ENCODE measurements at places on chromosomes 3 and 15.

- DNase-seq = no peak
These were observed 108.0 kb downstream of the SERPINI1 start for GRCh38 chr3:167843481-167843880.

DNA sequence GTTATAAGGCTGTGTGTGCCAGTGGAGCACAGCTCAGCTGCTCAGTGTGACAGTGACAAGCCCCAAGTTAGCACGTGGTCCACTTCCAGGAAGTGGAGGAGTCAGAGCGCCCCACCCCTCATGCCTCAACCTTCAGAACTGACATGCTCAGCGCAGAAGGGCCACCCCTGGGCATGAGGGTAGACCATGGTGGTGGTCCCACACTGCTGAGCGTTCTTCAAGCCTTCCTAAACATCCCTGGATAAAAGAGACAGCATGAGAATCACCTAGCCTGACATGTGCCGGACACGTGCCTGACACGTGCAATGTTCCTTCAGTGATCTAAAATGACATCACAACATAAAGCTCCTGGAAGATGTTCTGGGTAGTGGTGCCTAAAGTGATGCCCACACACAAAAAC lies 16.8 kb downstream of the ATP10A start:
- DNase-seq = no peak

DNA sequence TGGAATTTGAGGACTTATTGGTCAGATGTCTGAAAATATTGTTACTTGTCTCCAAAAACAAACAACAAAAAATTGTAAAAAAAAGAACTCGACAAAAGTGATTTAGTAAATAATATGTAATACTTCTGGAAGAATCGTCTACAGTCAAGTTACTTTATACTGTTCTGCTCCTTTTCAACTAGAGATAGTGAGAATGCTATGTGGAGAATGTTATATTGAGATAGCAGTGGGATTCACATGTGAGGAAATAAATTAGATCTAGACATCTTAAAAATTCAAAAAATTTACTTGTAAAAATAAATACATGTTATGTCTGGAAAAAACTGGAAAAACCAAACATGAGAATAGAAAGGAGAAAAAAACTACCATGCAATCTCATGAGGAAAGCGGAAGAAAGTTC lies 64.9 kb downstream of the SGO1 start:
- DNase-seq = no peak

DNA sequence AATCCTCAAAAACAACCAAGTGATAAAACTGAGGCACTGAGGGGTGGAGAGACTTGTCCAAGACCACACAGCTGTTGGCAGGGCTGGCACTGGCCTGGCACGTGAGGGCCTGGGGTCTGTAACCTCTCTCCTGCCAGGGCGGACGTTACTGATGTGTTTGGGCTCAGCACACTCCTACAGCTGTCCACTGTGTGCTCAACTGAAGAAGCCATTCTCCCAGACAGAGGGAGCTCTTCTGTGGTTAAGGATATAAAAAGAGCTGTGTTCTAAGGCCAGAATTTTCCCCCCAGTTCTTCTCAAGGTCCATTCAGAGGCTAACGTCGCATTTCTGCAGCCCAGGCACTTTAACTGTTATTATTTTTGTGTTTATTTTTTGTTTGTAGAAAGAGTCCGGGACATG lies 429.0 kb upstream of the ATP11B start:
- DNase-seq = no peak

GRCh38 chr15:51186891-51187290 lies 92.2 kb upstream of the TNFAIP8L3 start:
- no peak for DNase-seq

GRCh38 chr3:114380233-114380651 lies 86.4 kb downstream of the TIGIT start:
- no peak for DNase-seq

GRCh38 chr3:39705351-39705900 lies 104.0 kb upstream of the MYRIP start:
- no peak for DNase-seq

DNA sequence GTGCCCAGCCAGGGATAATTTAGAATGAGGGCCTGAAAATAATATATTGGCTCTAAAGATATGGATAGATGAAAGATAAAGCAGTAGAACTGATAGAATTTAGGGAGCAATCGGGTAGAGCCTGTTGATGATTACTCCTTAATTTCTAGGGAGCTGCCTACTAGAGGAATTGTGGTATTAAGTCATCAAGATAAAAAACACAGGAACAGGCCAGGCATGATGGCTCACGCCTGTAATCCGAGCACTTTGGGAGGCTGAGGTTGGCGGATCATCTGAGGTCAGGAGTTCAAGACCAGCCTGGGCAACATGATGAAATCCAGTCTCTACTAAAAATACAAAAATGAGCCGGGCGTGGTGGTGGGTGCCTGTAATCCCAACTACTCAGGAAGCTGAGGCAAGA lies 130.4 kb downstream of the PCCB start:
- no peak for DNase-seq

DNA sequence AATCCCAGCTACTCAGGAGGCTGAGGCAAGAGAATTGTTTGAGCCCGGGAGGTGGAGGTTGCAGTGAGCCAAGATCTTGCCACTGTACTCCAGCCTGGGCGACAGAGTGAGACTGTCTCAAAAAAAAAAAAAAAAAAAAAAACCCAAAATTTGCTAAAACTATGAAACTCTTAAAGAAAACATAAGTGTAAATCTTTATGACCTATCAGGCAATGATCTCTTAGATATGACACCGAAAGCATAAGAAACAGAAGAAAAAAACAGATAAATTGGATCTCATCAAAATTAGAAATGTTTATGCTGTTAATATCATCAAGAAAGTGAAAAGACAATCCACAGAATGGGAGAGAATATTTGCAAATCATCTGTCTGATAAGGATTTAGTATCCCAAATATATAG lies 15.3 kb downstream of the GRAMD2A start:
- no peak for DNase-seq

DNA sequence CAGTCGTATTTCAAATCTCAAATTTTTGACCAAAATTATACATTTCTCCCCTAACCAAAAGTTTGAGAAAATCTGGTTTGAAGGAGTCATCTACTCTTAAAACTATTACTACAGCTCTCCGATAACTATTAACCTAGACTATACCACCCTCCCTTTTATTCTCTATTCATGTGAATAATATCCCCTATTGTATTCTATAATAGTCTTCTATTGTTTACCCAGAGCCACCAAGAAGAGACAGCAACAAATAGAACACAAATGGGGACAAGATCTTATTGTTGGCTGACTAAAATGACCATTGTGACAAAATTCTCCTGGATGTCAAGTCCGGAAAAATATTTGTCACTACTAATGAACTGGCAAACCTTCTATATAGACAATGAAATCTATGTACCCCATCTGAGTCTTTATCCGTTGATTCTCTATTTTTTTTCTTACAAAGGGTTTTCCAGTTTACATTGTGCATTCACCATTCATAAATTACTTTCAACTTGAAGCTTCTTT lies 618.0 kb downstream of the CADM2 start:
- DNase-seq = no peak

DNA sequence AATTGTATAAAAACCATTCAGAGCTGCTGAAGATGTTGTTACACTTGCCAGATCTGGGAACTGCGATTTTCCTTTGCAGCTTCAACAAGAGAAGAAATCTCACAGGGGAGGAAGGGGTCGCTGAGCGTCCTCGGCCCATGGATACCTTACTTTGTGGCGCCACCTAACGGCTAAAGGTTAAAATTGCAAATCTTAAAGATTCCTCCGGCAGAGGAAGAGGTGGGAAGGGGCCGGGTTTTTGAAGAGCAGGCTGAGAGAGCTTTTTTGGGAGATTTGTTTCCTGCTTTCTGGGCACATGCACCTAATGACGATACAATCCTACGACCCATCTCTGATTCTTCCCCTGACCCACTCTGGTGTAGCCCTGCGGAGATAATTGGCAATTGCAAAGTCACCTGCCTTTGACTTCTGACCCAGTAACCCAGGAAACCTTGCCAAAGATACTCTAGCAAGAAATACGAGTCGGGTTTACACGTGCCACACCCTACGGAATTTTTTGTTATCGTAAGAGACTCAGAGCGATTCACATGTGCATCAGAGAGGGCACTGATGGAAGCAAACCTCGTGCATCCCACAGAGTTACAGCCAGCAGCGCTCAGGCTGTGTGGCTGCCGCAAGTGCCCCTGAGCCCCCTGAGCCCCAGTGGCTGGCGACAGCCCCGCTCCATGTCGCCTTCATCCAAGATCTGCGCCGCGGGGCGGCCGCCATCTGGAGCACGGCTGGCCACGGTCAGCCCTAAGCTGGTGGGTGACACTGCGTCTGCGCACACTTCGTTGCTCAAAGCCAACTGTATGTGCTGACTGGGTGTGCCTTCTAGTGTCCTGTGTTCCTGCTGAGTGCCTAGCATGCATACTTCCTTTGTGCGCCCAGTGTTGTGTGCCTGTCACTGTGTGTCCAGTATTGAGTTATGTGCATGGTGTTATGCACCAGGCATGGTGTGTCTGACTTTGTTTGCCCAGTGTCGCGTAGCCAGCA lies 55.2 kb upstream of the CHRNA7 start:
- DNase-seq = peak; percentile 25

GRCh38 chr15:90097475-90097874 lies 4.8 kb downstream of the IDH2 start:
- DNase-seq = no peak

DNA sequence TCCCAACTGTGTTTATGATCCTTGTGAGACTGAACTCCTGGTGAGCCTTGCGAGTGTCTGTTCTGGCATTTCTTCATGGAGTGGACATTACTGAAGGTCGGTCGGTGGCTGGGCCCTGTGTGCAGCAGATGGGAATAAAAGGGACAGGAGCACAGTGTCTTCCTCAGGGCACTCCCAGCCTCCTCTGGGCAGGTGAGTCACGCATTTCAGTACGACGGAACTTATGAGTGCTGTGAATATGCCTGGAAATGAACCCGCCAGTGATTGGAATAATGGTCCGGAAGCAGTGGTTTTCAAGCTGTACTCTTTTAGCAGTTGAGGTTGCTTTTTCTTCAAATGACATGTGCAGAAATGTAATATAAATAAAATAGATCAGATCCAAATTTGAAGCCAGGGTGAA lies 55.1 kb downstream of the LARS2 start:
- DNase-seq = no peak
